Bronchial epithelial cell (primary cell): ENCODE measurements at places on chromosomes 2 and 18.

- DNase-seq = peak; percentile 16
Observed at GRCh38 chr2:218993345-218994315, at the start of gene CRYBA2. Gene CRYBA2, minus strand, starts transcription at chr2:218993422. Its CDS starts 246 bp downstream, at chr2:218993176.

GRCh38 chr18:23142251-23142929 is 7.1 kb downstream of the CABLES1 start:
- DNase-seq = peak; percentile 77

GRCh38 chr2:217835931-217836891 is 166.6 kb downstream of the TNS1 start:
- DNase-seq = no peak

DNA sequence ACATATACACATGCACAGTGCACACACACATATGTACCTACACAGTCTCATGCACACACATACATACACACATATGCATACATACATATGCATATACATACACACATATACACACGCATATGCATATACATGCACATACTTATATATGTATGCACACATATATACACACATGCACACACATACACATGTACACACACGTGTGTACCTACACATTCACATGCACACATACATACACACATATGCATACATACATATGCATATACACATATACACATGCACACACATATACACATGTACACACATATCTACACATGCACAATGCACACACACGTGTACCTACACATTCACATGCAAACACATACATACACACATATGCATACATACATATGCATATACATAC is 100.3 kb upstream of the TWIST2 start:
- no peak for DNase-seq

DNA sequence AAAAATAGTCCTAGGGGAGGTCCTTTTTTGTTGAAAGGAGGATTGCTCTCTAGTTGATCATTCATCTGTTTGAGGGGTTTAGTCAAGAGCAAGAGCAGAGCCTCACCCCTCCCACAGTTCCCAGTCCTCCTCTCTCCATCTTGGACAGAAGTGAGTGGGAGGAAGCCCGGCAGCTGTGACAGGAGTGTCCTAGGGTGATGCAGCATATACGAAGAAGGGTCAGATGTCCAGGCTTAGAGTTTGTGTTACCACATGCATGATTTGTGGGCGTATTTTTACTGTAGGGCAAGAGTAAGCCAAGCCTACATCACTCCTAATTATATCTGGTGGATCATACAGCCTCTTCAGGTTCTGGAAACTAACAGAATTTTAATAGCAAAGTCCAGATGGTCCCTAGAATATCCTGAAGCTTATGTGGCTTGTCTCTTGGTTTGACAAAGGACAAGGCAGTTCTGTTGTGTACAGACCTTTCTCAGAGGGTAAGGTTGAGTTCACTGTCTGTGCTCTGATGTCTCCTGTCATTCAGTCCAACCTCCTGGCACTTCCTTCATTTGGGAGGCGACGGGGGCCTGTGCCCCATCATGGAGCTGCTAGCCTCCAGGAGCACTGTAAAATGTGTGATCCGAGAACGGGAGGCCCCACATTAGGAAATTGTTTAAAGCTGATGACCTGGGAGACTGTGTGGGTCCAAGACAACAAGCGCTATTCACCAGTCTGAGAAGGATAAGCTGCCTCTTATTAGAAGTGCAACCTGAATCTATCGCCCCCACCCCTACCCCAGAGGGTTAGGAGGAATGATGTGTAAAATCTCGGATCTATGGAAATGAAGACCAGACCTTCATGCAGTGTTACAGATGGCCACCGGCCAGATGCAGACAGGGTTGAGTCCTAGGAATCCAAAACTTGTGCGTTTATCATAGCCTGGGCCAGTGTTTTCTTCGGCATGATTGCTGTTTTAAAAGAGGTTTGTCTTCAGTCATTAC is 6.9 kb downstream of the CEP68 start:
- no peak for DNase-seq

DNA sequence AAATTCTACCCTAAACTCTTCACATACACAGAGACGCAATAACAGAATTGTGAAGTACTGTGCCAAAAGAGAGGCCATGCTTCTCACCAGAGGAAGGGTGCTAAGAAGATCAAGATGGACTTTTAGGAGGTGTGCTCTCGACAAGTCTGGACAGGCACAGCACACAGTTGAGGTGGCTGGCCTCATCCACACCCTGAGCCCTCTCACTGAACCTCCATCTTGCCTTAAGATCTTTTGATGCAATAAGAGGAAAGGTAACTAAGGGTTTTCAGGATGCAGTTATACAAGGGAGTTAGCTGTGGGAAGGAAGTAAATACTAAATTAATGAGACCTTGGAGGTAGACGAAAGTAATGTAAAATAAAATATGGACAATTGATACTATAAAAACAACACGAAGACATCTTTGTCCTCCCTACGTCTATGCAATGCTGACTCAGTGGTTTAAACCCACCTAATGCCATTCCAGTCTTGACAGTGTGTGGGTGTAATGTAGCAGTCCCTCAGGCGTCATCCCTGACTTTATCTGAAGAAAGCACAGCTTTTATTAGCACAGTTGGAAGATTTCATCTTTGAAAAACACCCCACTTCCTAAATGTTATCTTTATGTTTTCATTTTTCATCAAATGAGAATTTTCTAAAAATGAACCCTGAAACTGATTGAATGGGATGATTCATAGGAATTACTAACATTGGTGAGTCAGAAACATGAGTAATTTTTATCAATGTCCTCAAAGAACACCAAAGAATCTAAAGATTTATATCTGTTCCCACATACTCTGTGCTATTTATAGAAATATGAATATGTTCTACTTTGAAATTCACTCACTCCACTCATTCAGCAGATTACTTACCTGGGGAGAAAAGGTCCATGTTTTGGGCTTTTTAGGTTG is 34.0 kb upstream of the MALL start:
- peak; percentile 94 for DNase-seq

- peak; percentile 58 for DNase-seq
Observed at GRCh38 chr2:177296040-177296439, 31.5 kb upstream of the NFE2L2 start.

DNA sequence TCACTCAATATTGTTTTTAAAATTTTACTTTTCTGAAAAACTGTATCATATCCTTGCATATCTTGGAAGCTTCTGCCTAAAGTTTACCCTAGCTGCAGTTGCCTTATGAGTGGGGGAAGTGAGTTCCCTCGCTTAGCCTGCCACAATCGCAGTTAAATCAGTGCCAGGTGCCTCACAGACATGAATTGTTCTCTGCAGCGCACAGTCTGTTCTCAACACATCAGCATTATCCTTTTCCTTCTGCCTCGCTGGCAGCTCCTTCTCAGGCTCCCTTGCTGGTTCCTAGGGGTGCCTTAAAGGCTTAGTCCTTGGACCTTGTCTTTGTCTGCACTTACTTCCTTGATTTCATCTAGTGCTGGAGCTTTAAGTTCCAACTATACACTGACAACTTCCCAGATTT is 132.8 kb downstream of the TTC27 start:
- no peak for DNase-seq

- no peak for DNase-seq
Observed at GRCh38 chr2:162368494-162368893, 24.6 kb downstream of the GCA start.
